Progenitor cell of endocrine pancreas (in vitro differentiated cells): ENCODE measurements at places on chromosomes 7 and 10. TPM values are rescaled to one million over a fixed set of nuclear protein-coding genes. Genes with fewer than 3 reads are reported as not detected.

Gene MSMB
- not detected in 2 replicates for total RNA-seq

Gene LHFPL3
- total RNA-seq, result not detected in 2 replicates

Gene NDUFA5
- total RNA-seq, result 87.0 and 87.1 TPM in 2 replicates

Gene ZNF488
- total RNA-seq, result 1.0 and 1.4 TPM in 2 replicates
